ENCODE measurements at places on chromosomes 13 and 19. TPM values are rescaled to one million over a fixed set of nuclear protein-coding genes. Genes with fewer than 3 reads are reported as not detected.

- peak within 1 kb of the TSS; percentile 88 for H3K4me3 ChIP-seq
- no peaks in the 10 kb centered on the region for H3K27me3 ChIP-seq
- peaks cover 2% of the 10 kb centered on the region for H3K4me1 ChIP-seq
These were observed at the start of gene ZNF835 for GRCh38 chr19:56671613-56671994. Gene ZNF835 (minus strand): TSS chr19:56671757. CDS start chr19:56665198, 6,559 bp downstream.

GRCh38 chr19:7678971-7679751 lies 1.5 kb upstream of the TRAPPC5 start:
- peaks cover 43% of the 10 kb centered on the region for H3K4me1 ChIP-seq
- DNase-seq = peak; percentile 41
- no peaks in the 10 kb centered on the region for H3K36me3 ChIP-seq

DNA sequence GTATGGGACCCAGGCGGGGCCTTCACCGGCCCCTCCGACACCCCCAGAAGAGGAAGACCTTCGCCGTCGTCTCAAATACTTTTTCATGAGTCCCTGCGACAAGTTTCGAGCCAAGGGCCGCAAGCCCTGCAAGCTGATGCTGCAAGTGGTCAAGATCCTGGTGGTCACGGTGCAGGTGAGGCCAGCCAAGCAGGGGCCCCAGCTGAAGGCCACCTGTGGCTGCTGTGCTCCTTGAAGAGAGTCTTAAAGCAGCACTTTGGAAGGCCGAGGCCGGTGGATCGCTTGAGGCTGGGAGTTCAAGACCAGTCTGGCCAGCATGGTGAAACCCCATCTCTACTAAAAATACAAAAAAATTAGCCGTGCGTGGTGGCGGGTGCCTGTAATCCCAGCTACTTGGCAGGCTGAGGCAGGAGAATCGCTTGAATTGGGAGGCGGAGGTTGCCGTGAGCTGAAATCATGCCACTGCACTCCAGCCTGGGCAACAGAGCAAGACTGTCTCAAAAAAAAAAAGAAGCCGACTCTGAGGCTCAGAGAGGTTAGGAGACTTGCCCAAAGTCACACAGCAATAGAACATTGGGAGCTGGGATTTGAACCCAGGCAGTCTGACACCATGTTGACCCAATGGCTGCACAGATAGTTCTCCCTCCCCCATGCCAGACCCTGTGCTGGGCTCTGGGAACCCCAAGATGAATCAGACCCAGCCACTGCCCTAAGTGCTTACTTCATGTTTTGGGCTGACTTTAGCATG lies 2.7 kb downstream of the MCOLN1 start:
- no peak overlapping the region for H3K27ac ChIP-seq
- H3K4me1 ChIP-seq = peaks cover 13% of the 10 kb centered on the region
- H3K27me3 ChIP-seq = no peaks in the 10 kb centered on the region

DNA sequence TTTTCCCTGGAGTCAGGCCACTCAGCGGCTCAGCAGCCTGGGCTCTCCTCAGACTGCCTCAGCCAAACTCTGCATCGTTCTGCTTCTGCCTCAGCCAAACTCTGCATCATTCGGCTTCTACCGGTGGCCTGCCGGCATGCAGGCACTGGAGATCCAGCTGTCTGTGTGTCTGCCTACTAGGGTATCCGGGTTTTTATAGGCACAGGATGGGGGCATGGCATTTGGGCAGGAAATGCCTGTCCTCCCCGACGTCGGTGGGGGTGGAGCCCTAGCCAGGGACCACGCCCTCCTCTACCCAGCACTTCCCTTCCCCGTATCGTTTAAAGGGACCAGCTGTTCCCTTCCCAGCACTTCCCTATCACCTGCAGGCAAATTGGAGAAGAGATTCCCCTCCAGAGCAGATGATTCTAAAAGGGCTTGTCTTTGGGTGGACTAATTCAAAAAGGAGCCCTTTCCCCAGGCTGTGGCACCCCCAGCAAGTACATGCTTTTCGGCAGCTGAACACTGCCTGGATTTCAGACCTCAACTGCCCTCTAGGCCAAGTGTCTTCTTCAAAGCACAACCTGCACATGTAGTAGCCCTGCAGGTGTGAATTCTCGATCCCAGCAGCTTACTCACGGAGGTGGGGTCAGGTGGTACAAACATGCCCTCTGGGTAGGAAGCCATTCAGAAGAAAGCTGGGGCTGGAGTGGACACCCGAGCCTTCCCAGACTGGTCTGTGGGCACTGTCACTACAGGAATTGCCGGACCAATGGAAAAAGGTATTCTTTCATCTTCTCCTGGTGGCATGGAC lies 25.4 kb upstream of the GPR12 start:
- H3K36me3 ChIP-seq = no peaks in the 10 kb centered on the region
- H3K27ac ChIP-seq = no peak overlapping the region
- peaks cover 3% of the 10 kb centered on the region for H3K4me1 ChIP-seq
- DNase-seq = no peak
- H3K27me3 ChIP-seq = peaks cover 22% of the 10 kb centered on the region

DNA sequence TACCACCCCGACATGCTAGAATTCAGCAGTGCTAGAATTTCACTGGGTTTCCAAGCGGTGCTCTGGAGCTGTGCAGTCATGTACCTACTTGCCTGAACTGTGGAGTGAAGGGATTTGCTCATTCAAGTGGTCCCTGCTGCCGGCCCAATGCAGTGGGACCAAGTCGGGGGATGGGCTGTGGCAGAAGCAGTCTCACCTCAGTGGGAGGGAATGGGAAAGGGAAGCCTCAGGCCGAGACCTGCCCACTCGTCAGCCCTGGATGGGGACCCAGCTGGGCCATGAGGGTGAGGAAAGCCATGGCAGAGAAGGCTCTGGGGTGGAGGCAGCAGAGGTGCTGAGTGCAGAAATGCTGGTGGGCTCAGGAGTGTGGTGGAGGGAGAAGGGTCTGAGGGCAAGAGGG lies 14.9 kb downstream of the KLHL26 start:
- DNase-seq = no peak
- peaks cover 3% of the 10 kb centered on the region for H3K36me3 ChIP-seq
- H3K27ac ChIP-seq = no peak overlapping the region
- no peaks in the 10 kb centered on the region for H3K27me3 ChIP-seq
- H3K4me3 ChIP-seq = no peak overlapping the region

DNA sequence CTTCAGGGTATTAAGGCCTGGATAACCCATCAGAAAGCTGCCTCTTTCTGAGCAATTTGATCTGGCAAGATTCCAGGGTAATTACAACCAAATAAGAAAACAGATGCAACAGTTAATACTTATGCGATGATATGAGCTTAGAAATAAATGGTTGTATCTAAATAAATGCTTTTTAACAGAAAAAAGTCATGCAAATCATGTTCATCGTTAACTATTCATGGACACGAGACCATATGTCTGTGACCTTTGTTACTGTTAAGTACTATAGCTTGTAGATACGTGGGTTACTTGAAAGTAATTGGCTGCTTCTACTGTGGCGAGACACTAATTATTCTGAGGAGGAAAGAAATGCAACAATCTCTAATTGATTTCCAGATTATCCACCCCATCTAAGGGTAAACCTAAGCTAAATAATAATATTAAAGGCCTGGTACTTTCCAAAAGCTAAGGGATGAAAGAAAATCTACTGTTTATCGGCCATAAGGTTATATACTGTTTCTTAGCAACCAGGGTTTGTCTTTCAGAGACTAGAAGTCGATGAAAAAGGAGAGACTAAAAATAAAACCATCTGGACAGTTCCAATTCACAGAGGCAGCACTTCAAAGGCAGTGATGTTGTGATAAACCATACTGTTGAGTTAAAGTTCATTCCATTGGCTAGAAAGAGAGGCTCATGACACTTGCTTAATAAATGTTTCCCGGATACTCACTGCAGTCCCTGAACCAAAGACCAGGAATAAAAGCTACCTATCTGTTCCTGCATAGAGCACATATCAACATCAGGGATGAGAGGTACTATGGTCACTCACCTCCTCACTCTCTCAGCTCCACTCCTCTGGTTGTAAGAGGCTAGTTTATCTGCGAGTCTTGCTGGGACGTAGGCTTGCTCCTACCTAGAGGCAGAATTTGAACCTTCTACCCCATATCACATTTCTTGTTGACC lies 1.5 kb downstream of the EPSTI1 start:
- H3K36me3 ChIP-seq = peaks cover 5% of the 10 kb centered on the region
- DNase-seq = no peak
- H3K4me3 ChIP-seq = peak overlapping the region; percentile 96
- H3K27ac ChIP-seq = peak overlapping the region; percentile 99

- no peak for DNase-seq
- peaks cover 4% of the 10 kb centered on the region for H3K4me1 ChIP-seq
- no peak overlapping the region for H3K4me3 ChIP-seq
- no peak overlapping the region for H3K27ac ChIP-seq
- peaks cover 3% of the 10 kb centered on the region for H3K36me3 ChIP-seq
These were observed 63.7 kb downstream of the KL start for GRCh38 chr13:33079960-33080359.

GRCh38 chr13:94534166-94534565 lies 54.7 kb upstream of the DCT start:
- no peaks in the 10 kb centered on the region for H3K36me3 ChIP-seq
- no peak overlapping the region for H3K27ac ChIP-seq
- H3K4me1 ChIP-seq = peaks cover 2% of the 10 kb centered on the region
- peaks cover 14% of the 10 kb centered on the region for H3K27me3 ChIP-seq
- H3K4me3 ChIP-seq = no peak overlapping the region
- no peak for DNase-seq

GRCh38 chr13:109725297-109725696 lies 61.1 kb downstream of the IRS2 start:
- H3K27me3 ChIP-seq = peaks cover 40% of the 10 kb centered on the region
- no peak overlapping the region for H3K27ac ChIP-seq
- H3K36me3 ChIP-seq = peaks cover 6% of the 10 kb centered on the region
- peaks cover 9% of the 10 kb centered on the region for H3K4me1 ChIP-seq

GRCh38 chr19:14127176-14127575 lies 9.2 kb downstream of the ASF1B start:
- H3K27me3 ChIP-seq = no peaks in the 10 kb centered on the region
- no peak overlapping the region for H3K4me3 ChIP-seq
- DNase-seq = no peak
- H3K27ac ChIP-seq = no peak overlapping the region
- no peaks in the 10 kb centered on the region for H3K36me3 ChIP-seq

DNA sequence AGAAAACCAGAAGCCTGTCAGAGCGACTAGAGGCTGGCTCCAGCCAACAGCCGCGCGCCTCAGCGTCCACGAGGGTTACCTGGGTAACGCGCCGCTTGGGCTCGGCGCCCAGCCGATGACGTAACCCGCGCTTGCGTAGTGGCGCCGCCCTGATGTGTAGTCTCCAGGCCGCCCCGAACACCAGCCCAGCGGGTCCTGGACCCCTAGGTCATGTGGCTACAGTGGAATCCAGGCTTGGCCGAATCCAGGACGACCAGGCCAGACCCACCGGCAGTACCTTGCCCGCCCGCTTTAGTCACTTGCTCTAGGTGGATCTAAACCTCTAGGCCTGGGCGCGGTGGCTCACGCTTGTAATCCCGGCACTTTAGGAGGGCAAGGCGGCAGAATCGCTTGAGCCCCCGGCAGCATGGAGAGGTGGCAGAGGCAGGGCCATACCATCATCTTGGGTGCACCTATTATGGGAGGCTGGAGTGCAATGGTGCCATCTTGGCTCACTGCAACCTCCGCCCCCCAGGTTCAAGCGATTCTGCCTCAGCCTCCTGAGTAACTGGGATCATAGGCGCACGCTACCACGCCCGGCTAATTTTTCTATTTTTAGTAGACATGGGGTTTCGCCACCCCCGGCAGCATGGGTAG lies 7.2 kb upstream of the ZNF606 start:
- H3K4me3 ChIP-seq = peak overlapping the region; percentile 62
- no peak overlapping the region for H3K27ac ChIP-seq
- no peaks in the 10 kb centered on the region for H3K27me3 ChIP-seq
- no peaks in the 10 kb centered on the region for H3K4me1 ChIP-seq
- DNase-seq = no peak

DNA sequence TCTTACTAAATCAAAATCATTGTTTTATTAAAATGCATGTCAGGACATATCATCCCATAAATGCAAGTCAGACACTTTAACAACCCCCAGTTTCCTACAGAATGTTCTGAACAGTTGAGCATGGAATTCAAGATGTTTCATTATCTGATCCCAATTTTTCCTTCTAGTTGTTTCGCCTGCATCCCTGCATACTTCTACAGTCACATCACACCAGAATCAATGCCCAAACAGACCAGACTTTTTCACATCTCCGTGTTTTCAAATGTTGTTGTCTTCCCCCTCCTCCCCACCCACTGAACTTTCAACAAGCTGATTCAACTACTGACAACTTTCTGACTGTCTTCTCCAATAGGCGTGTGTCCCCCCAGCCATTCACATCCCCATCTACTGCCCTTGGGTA lies 48.6 kb downstream of the LHFPL6 start:
- H3K27ac ChIP-seq = no peak overlapping the region
- H3K4me1 ChIP-seq = no peaks in the 10 kb centered on the region
- no peak for DNase-seq

DNA sequence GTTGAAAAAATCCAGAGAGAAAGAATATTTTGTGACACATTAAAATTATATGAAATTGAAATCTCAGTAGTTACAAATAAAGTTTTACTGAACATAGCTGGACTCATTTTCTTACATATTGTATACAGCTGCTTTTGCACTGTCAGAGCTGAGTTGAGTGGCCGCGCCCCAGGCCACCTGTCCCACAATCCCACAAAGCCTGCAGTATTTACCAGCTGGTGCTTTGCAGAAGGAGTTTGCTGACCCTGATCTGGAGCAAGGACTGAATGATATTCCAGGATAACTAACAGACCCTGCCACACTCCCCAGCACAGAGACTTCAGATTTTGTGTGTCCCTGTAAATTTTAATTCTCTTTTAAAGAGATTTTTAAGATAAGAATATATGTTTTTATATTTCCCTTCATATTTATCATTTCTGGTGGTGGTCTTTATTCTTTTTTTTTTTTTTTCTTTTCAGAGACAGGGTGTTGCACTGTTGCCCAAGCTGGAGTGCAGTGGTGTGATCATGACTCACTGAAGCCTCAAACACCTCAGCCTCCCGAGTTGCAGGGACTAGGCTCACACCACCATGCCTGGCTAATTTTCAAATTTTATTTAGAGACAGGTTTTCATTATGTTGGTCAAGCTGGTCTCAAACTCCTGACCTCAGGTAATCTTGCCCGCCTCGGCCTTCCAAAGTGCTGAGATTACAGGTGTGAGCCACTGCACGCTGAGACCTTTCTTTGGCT lies 48.5 kb downstream of the TDRD12 start:
- peaks cover 9% of the 10 kb centered on the region for H3K27me3 ChIP-seq
- no peak overlapping the region for H3K27ac ChIP-seq
- H3K4me3 ChIP-seq = no peak overlapping the region
- no peaks in the 10 kb centered on the region for H3K4me1 ChIP-seq

DNA sequence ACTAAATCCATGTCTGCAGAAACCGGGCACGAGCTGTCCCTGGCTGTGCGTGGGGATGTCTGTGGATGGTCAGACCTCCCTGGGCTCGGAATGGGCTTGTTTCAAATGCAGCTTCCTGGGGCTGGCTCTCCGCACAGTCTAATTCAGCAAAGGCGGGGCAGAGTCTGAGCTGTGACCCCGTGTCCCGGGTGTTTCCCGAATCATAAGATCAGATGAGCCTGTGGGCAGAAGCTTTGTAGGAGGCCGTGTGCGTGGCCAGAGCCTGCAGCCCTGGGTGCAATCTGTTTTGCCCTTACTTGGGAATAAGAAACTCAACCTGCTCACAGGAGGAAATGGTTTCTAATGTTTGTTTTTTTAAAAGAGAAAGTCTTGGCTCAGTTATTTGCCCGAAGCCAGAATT lies 13.9 kb upstream of the GNA11 start:
- peaks cover 2% of the 10 kb centered on the region for H3K4me1 ChIP-seq
- DNase-seq = no peak
- H3K4me3 ChIP-seq = no peak overlapping the region
- no peak overlapping the region for H3K27ac ChIP-seq

The UPK1A gene
- total RNA-seq = not detected

The OCEL1 gene
- 14.9 TPM for total RNA-seq

Data from T-helper 17 cell (primary cell).